ENCODE measurements at places on chromosomes 4 and X.
A peak's percentile ranks its signal among the peaks of the same experiment; 100 is the strongest.

- peak; percentile 45 for DNase-seq
These were observed 312.2 kb upstream of the DIAPH2 start for GRCh38 chrX:96372313-96373046.

DNA sequence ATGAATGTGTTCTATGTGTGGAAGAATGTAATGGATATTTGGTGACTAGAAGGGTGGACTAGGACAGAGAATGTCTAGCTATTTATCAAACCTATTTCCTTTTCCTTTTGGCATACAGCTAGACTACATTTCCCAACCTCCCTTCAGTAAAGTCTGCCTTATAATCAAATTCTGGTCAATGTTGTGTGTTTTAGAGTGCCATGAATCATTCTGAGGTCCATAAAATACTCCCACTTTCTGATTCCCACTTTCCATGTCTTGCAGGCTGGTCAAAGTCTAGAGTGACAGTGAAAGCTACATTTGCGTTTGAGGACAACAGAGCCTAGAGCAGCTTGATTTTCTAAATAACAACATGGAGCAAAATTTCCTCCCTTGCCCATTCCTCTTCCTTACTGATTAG lies 217.2 kb downstream of the UGT8 start:
- DNase-seq = no peak

DNA sequence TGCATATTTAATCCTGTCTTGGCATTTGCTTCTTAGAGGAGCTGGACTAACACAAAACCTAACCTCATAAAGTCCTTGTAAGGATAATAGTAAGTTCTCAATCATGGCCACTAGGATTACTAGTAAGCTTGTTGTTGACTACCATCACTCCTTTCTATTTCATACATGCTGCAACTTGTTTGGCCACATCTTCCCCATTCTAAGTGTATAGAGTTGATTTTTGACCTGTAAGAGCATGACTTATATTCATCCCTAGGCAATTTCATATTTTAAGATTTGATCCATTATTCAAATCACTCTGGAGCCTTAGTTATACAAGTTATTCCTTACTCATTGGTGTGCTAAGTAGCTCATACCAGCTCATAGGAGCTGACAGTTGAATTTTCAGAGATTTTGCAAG lies 109.4 kb downstream of the EFHC2 start:
- no peak for DNase-seq

GRCh38 chr4:110091434-110092140 lies 106.8 kb downstream of the ELOVL6 start:
- DNase-seq = no peak

DNA sequence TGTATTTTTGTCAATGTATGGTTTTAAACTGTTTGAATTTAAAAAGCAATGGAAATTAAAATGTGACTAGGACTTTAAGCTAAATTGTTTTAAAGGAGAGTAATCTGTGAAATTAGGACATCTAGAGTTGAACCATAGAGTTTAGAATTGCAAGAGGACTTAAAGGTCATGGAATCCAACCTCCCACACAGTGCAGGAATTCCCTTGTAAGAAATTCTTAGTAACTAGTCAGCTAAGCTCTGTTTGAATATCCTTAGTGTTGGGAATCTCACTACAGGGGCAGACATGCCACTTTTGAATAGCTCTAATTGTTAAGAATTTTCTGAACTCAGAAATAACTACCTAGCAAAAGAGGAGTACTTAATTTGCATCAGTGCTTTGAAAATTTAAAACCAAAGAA lies 292.9 kb downstream of the IL1RAPL1 start:
- no peak for DNase-seq

DNA sequence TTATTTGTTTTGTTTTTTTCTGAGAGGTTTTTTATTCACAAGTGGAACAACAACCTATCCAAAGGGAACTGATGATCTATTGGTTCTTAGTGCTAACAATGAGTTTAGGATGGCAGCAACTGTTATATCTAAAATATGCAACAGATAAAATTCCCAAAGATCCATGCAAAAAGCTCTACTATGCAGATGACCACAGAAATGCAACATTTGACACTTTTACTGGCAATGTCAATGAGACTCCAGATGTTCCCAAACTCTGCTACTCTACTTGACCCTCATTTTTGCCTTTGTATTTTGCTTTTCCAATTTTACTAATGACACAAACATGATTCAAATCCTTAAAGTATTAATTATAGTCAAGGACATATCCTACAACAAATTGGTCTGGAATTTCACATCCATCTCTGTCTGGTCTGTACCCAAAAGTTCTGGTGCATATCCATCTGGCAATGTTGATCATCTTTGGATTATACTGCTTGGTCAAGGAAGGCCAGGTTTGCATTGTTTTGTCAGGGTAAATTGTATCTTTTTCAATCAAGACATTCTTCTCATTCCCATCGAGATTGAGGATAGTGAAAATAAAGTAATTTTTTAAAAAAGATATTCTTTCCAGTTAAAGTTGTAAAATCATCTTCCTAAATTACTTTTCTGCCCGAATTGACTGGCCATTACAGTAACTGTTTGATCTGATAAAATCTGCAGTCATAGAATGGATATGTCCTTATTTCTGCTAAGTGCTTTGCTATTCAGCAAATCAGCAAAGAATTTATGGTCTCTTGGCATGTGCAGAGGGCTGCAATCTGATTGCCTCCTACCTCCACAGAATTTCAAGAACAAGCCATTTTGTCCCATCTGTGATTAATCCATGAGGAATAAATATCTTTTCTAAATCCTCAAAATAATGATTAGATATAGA lies 73.6 kb downstream of the FGFBP1 start:
- DNase-seq = no peak

DNA sequence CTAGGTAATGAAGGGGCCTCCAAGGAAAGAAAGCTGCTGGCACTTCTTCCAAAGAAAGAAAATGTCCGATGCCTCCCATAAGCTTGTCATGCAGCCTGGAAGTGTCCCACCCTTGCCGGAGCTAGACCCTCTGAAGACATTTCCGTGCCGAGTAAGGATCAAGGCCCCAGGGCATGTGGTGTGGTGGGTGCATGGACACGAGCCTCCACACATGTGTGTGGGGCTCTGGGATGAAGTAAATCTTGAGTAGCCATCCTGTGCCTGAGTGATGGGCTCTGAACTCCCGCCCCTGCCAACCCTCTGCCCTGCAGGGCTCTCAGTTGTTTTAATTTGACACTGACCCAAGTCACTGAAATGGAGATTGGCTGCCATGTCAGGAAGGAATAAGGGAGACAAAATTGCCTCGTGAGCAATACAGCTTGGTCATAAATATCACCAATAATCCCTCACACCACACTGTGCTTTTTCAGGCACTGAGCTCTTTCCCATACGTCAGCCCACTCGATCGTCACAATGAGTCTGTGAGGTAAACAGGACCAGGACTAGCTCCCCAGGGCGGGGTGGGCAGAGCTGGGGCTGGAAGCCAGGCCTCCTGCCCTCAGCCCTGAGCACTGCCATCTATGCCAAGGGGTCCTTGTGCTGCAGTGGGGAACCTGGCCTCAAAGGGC lies 24.6 kb downstream of the CNGA2 start:
- no peak for DNase-seq

DNA sequence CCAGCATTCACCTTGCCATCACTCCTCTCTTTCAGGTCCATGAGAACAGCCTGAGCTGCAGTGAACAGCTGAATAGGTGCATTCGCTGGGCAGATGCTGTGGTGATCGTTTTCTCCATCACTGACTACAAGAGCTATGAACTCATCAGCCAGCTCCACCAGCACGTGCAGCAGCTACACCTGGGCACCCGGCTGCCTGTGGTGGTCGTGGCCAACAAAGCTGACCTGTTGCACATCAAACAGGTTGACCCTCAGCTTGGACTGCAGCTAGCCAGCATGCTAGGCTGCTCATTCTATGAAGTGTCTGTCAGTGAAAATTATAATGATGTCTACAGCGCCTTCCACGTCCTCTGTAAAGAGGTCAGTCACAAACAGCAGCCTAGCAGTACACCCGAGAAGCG lies 3.2 kb downstream of the RASL11B start:
- DNase-seq = no peak

- no peak for DNase-seq
These were observed 64.0 kb upstream of the PRKX start for GRCh38 chrX:3777416-3777815.

GRCh38 chr4:174154215-174154854 lies 129.1 kb downstream of the FBXO8 start:
- no peak for DNase-seq

Data from inflammatory macrophage (primary cell).